Central memory CD8-positive, alpha-beta T cell (primary cell): ENCODE measurements at places on chromosomes 5 and 9.

GRCh38 chr9:100803956-100804355, 224.6 kb upstream of the PLPPR1 start:
- no peak for DNase-seq

GRCh38 chr5:116658830-116659229, 84.2 kb upstream of the SEMA6A start:
- no peak for DNase-seq

DNA sequence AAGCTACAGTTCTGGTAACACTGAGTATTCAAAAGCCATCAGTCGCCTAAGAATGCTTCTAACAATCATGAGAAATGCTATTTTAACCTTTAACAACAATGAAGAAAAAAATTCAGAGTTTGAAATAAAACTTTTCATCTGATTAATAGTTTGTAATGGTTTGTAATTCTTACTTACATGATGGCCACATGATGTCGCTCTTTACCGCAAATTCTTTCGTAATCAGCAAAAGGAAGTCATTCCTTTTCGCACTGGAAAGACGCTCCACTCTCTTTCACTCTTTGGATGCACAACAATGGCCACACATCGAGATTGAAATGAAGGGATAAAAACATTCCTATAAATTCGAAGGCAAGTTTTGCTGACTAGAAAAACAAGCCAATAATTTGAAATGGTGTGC, at the start of gene PCDHA7:
Gene PCDHA7, plus strand, starts transcription at position 277 of the 400 bp plus-strand sequence. Its CDS starts 115 bp downstream, at position 392.
- DNase-seq, result no peak

- no peak for DNase-seq
Observed at GRCh38 chr5:83745816-83746215, 25.2 kb upstream of the HAPLN1 start.

- no peak for DNase-seq
Observed at GRCh38 chr9:122860319-122861142, 32.1 kb upstream of the PDCL start.

DNA sequence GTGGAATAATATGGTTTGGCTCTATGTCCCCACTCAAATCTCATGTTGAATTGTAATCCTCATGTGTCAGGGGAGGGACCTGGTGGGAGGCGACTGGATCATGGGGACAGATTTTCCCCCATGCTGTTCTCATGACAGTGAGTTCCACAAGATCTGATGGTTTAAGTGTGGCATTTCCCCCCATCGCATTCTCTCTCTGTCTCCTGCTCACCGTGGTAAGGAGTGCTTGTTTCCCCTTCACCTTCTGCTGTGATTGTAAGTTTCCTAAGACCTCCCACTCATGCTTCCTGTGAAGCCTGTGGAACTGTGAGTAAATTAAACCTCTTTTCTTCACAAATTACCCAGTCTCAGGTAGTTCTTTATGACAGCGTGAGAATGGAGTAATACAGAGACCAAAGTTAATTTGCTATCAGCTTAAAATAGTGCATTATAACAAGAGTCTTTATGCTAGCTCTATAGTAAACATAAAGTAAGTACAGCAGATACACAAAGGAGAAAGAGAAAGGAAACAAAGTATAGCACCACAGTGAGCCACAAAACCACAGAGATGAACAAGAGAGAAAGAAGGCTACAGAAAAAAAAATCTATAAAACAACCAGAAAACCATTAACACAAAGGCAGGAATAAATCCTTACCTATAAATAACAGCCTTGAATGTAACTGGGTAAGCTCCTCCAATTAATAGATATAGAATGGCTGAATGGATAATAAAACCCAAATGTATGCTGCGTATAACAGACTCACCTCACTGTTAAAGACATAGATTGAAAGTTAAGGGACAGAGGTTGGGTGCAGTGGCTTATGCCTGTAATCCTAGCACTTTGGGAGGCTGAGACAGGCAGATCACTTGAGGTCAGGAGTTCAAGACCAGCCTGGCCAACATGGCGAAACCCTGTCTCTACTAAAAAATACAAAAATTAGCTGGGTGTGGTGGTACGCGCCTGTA, 39.7 kb downstream of the RAPGEF6 start:
- DNase-seq, result no peak

DNA sequence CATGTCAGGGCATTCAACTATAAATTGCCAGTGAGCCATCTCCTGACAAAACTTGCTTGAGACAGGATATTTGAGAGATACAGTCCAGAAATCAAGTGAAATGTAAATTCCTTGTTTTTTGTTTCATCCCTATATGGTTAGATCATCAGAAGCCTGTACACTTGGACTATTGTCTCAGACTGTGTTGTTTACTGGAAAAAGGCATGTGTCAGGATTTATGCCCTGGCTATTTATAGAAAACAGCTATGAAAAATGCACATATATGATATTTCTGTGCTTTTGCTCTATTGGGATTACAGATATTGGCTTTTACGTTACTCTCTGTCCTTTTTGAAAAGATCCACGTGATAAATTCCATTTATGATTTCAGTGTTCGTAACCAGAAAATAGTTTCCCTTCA, 44.2 kb downstream of the IL31RA start:
- DNase-seq, result no peak

GRCh38 chr9:125774106-125774505, 26.9 kb downstream of the PBX3 start:
- no peak for DNase-seq

GRCh38 chr5:133412661-133413060, 199.7 kb downstream of the FSTL4 start:
- no peak for DNase-seq

- DNase-seq, result no peak
Observed at GRCh38 chr9:1938675-1939170, 76.4 kb upstream of the SMARCA2 start.

DNA sequence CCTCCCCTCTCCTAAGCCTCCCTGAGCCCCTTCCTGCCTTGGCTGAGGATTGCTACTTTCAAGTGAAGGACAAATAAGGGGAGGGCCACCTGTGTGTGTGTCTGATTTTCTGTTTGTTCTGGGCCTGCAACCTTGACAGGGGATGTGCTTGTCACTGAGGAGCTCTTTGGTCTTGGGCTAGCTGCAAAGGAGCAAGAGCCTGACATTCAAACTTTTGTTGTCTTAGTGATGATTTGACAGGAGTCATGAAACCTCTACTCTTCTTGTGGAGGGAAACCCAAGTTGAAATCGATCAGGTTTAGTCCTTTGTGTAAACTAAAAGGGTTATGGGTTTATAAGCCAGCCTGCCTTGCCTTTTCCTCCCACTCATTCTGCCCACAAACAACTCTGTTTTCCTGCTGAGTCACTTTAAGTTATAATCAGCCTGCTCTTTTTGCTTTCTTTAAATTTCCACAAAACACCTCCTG, 16.9 kb downstream of the CLTA start:
- no peak for DNase-seq

DNA sequence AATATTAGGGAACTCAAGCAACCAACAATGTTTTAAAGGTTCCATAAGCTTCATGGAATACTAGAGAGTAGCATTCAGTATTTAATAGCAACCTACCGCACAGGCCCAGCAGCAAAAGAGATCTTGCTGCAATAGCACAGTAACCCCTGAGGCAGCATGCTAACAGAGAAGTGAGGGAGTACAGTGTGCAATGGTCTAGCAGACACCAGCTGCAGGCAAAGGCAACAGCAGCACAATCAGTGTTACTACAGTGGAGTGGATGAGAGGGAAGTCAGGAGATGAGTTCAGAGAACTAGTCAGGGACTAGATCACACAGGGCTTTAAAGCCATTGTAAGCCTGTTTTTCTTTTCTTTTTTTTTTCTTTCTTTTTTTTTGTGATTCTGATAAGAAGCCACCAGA, 2.8 kb downstream of the TICAM2 start:
- no peak for DNase-seq

DNA sequence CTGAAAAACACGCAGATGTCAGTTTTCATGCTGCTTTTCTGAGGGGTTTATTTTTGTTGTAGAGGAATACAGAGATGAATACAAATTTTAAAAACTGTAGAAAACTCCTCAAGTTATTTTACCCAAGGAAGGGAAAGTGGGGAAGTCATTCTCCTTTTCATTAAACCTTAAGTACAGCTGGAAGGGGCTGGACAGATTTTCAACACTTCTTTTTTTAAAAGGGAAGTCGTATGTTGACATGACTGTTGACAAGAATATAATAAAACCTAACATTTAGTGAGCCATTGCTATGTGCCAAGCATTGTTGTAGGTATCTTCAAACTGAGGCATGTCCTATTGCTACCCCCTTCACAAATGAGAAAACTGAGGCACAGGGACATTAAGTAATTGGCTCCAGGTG, 235.7 kb upstream of the ELL2 start:
- no peak for DNase-seq

GRCh38 chr9:134408389-134408788, 82.1 kb downstream of the RXRA start:
- DNase-seq, result no peak

DNA sequence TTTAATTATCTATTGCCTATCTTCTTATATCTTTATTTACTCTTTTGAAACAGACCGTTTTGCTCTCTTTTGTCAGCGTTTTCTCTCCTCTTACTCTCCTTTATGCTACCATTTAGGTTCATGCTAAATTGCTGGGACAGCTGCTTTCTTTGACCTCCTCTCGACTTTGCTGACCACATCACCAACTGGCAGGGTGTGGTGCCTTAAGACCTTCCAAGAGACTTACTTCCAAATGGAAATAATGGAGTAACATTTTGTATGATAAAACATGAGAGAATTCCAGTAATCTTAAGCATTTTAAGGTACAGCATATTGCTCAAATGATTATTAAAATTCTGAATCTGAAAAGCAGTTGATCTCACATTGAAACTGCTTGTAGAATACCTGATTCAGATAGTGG, 71.5 kb upstream of the MEF2C start:
- DNase-seq, result no peak

GRCh38 chr5:35026280-35026840, 21.4 kb downstream of the AGXT2 start:
- DNase-seq, result no peak

DNA sequence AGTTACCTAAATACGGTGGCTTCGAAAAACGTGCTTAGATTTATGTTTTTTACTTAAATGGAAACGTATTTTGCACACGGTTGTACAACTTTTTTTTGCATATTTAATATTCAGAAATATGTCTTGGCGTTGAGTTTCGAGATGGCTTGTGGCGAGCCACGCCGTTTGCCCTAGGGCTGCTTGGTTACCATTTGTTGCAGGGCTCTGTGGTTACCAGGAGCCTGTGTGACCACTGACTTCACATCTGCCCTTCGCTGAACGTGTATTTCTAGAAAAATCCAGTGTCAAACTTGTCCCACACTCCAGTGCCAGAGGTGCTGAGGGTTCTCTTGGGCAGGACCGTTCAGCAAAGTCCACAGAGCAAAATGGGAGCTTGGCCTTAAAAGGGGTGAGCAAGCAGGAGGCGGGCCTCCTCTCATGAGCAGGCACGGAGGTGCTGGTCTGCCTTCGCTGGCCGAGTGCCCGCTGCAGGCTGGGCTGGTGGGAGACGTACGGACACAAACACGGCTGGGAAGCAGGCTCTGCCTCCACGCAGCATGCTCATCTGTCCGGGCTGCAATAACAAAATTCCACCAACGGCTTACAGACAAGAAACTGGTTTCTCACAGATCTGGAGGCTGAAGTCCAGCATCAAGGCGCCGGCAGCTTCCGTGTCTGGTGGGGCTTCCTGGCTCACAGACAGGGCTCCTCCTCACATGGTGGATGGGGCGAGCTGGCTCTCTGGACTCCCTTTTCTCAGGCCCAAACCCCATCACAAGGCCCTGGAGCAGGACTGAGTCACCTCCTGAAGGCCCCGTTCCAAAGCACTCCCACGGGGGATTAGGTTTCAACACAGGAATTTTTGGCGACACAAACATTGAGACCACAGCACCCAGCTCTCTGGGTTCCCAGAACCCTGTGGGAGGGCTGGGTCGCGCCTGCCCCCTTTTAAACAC, 5.4 kb downstream of the MRPL36 start:
- no peak for DNase-seq

GRCh38 chr5:61306531-61307131, 25.4 kb upstream of the ZSWIM6 start:
- no peak for DNase-seq

DNA sequence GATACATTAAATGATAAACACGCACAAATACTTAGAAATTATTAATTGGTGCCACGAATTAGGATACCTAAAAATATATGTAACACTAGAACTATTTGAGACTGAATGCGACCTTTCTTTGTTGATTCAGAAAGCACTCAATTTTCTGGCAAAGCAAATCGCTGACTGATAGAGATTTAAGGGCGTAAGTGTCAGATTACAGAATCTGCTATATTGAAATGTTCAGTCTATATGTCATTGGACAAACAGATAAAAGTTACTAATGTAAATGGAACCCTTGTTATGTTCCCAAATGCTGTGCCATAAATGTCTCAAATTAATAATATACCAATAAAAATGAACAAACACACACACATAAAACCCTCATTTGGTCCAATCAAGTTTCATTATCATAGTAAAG, 137.9 kb downstream of the MPDZ start:
- DNase-seq, result no peak

DNA sequence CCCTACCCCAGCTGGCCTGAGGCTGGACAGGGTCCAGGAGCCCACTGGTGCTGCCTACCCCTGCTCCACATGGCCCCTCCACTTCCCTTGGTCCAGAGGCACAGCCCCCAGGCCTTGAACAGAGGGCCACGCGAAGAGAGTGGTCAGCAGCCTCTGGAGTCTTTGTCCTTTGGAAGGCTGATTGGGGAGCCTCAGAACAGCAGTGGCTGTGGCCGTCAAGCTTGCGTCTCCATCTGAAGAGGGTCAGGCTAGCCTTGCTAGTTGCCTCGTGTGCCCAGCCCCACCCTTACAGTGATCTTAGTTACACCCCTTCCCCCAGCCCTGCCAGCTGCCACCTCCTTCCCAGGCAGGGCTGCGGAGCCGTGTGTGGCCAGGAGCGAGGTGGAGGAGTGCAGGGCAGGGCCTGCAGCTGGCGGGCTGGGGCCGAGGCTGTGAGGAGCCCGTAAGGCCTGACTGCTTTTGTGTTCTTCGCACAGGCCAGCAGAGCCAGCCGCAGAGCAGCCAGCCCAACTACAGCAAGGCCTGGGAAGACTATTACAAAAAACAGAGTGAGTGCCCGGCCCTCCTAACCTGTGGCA, 30.1 kb upstream of the PRDM12 start:
- DNase-seq, result no peak
